ENCODE measurements at places on chromosomes 4 and X.

- DNase-seq, result no peak
Measured at GRCh38 chr4:154319736-154320135, 171.9 kb downstream of the DCHS2 start.

DNA sequence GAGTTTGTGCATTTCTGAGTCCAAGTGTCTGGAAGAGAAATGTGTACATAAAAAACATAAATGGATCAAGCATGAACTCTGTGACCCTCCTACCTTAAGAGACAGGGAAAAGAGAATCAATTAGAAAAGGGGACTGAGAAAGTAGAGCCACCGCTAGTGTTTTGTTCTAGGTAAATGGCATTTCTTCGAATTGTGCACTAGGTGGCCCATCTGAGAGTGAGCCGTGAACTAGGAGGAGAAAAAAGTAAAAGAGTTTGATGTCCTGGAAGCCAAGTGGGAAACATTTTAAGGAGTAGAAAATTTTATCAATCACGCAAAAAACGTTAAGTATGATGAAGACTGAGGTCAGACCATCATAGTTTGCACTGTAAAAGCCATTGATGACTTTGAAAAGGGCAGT, 55.1 kb downstream of the NAF1 start:
- DNase-seq, result no peak

DNA sequence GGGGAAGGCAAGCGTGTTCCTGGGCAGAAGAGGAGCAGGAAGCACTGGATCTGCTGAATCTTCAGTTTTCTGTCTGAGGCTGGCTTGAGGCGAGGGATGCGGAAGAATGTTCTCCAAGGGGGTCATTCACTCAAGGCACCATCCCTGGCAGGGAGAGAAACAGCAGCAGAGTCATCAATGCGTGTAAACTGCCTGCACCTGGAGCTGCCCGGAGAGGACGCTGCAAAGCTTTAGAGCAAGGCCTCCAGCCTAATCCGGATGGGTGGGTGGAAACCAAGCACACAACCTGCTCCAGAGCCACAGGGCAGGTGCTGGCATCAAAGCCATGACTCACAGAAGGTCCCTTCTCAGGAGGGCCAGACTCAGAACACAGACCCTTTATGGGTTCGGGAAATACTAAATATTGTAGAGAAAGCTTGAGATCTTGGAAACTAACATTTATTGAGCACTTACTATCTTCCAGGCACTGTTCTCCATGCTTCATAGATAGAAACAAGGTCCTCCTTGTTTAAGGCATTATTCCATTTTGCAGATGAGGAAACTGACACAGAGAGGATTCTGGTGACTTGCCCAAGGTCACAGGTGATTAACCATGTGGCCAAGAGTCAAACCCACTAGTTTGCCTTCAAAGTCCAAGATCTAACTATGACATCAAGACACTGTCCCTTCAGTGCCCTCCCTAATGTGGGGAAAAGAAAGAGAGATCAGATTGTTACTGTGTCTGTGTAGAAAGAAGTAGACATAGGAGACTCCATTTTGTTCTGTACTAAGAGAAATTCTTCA, 7.7 kb downstream of the PROM1 start:
- DNase-seq, result no peak

DNA sequence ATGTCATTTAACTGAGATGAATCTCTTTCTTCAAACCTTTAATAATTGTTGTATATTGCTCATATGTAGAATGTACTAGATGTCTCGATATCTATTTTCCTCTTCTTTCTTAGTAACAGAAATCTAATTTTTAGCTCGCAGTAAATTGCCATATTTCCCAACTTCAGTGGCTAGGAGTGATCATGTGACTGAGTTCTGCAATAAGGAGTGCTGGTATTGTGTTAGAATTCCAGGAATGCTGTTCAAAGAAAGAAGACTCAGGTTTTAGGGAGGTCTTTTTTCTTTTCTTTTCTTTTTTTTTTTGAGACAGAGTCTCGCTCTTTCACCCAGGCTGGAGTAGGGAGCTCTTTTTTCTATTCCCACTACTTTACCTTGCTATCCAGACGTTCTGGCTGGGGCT, 81.7 kb downstream of the SLC10A7 start:
- no peak for DNase-seq

GRCh38 chr4:127000846-127001245, 631.9 kb upstream of the INTU start:
- no peak for DNase-seq

DNA sequence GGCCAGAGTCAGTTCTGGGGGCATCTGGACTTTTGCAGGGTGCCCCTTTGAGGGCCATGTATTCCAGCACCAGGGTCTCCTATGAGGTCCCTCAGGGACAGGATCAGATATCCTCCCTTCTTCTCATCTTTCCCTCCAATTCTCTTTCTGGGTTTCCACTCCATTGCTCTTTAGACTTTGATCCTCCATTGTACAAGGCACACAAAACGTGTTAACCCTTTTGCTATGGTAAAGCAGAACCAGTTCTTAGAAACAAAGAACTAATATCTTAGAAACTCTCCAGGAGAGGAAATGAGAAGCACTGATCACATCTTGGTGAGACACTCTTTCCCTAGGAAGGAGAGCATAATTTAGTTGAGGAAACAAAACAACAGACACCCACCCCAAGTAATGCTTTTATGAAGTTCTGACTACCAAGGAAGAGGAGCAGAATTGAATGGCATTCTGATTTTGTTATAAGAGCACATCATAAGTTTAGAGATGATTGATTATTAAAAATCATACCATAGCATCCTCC, 200.7 kb upstream of the NPY2R start:
- DNase-seq, result no peak

- DNase-seq, result no peak
Measured at GRCh38 chrX:118519411-118520215, 24.0 kb downstream of the DOCK11 start.

DNA sequence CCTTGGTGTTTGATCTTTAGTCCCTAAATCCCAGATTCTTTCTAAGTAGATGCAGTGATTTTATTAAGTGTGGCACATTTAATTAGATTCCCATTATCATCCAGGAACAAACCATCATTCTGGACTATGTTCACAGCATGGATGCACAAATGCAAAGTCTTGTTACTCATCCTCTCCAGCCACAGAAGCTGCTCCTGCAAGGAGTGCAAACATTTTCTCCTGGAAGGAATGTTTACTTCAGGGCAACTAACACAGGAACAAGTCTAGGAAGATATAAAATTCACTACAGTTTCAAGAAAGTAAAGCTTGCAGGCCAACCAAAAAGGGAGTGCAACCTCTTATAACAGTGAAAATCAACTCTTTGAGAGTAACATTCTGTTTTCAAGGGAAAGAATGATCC, 106.0 kb downstream of the IQCM start:
- DNase-seq, result no peak

- peak; percentile 19 for DNase-seq
Measured at GRCh38 chrX:118183606-118184005, 67.0 kb upstream of the KLHL13 start.

DNA sequence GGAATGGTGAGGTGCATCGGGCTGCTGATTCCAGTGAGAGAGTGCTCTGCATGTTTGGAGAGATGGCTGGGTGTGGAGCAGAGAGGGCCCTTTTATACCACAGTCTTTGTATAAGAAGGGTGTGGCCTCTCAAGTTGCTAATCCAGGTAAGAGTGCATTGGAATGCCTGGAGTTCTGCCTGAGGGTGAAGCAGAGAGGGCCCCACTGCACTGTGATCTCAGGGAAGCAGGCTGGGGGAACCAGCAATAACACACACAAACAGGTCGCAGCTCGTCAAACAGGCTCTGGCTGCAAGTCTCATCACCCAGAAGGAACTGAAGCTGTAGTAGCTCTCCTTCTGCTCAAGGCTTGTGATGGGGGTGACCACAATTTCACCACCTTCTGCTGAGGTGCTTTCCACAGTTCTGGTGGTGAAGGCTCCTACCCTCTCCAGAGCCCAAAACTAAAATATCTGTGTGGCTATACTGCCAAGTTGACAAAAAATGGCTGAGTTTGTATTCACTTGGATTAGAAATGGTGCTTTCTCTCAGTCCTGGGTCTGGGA, 687.4 kb upstream of the HS3ST1 start:
- DNase-seq, result no peak

DNA sequence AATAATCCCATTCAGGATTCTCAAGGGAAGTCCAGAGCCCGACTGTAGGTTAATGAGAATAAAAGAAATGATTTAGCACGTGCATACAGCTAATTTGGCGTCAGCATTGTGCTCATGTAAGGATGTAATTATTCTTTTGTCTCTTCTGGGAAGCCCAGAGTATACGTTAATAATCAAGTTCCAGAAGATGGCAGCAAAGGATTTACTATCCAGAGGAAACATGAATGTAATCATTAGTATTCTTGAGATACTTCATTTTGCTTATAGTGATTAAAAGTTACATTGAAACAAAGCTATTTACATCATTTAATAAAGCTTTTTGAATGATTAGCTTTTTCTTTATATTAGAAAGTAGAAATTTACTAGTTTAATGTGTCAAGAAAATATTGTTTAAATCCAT, 27.1 kb upstream of the MAP9 start:
- DNase-seq, result peak; percentile 38

- no peak for DNase-seq
Measured at GRCh38 chrX:122567911-122568310, 616.2 kb upstream of the GRIA3 start.

DNA sequence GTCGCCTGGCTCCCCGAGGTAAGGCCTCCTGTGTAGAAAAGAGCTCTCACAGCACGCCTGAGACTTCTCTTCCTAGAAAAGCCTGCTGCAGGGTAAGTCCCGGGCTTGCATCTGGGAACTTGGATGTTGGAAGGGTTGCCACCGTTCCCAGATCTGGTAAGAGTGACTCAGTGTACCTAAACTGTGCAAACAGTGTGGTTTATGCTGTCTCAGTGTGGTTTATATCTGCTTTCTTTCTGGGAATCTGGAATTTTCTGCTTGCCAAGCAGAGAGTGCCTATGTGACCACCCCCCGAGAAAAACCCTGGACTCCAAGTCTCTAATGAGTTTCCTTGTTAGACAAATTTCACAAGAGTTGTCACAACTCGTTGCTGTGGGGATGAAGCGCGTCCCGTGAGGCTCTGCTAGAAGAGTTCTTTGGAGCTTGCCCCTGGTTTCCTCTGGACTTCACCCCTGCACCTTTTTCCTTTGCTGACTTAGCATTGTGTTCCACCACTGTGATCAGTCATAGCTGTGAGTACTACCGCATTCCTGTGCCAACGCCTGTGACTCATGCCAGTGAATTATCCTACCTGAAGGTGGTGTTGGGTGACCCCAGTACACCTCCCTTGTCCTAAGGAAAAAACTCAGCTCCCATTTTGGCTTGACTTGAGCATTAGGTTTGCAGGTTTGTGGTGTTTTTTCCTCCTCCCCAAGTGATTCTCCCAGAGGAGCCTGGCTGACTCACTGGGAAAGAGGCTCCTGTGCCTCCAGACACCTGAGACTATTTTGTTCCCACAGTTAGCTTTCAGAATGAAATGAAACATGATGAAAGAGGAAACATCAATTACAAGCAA, 14.5 kb downstream of the SLC2A9 start:
- no peak for DNase-seq

- peak; percentile 59 for DNase-seq
Measured at GRCh38 chrX:119236623-119237561, 807 bp downstream of the PGRMC1 start.

DNA sequence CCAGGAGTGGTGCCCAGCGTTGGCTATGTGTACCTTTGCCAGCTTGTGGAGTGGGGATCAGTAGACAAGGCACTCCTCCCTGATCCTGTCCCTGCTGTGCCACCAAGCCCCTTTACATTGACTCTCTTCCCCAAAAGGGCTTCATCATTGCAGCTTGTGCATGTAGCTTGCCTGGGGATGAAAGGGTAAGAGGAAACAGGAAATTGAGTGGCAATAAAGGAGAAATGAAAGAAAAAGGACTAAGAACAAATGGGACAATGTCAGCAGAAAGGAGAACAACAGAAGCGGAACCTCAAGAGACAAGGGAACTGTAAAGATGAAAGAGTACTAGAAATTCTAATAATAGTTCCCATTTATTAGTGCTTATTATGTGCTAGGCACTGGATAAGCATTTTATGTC, 8.7 kb upstream of the IL13RA1 start:
- no peak for DNase-seq

- peak; percentile 59 for DNase-seq
Measured at GRCh38 chrX:9682456-9682855, 83.2 kb downstream of the GPR143 start.

- DNase-seq, result no peak
Measured at GRCh38 chr4:76357981-76358380, 51.4 kb downstream of the STBD1 start.

- DNase-seq, result no peak
Measured at GRCh38 chr4:26076000-26076587, 162.1 kb downstream of the SMIM20 start.

- DNase-seq, result no peak
Measured at GRCh38 chrX:68651110-68651509, 3.6 kb downstream of the STARD8 start.

DNA sequence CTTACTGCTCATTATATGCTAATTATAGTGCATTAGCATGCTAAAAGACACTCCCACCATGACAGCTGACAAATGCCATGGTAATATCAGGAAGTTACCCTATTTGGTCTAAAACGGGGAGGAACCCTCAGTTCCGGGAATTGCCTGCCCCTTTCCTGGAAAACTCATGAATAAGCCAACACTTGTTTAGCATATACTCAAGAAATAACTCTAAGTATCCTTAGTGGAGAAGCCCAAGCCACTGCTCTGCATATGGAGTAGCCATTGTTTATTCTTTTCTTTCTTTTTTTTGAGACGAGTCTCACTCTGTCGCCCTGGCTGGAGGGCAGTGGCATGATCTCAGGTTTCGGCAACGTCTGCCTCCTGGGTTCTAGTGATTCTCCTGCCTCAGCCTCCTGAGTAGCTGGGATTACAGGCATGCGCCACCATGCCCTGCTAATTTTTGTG, 15.5 kb downstream of the NUDT6 start:
- DNase-seq, result no peak

DNA sequence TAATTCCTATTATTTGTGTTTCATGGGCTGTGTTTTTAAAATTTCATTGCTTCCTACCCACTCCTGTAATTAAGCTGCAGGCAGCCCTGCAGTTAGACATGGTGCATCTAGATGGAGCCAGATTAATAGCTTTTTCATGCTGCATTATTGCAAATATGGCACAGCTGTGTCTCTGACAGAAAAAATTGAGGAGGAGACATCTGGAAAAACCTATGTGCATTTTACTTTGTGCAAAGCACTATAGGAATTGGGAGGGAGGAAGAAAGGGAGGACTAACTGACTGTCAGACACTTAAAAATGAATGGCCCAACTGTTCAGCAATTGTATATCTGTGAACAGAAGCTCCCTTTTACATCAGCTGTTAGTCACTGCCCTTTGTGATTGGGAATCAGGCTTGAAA, 8.1 kb upstream of the RPGR start:
- peak; percentile 37 for DNase-seq

- DNase-seq, result peak; percentile 62
Measured at GRCh38 chr4:6908432-6909112, 1.1 kb upstream of the TBC1D14 start.

- DNase-seq, result no peak
Measured at GRCh38 chr4:159021597-159022385, 81.1 kb upstream of the RAPGEF2 start.
